ENCODE measurements at places on chromosomes 1 and 21.

DNA sequence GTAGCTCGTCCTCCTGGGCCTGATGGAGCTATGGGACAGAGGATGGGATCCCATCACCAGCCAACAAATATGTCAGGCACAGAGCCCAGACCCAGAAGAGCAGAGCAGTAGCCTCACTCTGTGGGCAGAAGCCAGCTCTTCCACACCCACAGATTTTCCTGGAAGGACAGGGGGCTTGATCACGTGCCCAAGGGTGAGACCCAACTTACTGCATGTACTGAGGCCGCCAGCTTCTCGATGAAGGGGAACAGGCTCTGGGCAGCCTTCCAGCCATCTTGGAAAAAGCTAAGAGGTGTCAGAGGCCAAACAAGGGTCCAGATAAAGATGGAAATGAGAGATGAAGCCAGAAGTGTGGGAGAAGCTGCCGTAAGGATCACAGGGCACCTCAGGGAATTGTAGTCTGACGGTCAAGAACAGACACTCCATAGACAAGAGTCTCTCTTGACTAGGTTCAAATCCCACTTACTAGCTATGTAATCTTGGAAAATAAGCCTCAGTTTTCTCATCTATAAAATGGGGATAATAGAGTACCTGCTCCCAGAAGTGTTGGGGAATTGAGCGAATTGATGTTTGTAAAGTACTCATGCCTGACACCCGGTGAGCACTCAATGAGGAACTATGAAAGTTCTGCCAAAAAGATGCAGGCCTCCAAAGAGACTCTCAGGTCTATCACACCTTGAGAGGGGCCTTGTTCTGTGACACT, 17.0 kb upstream of the TCEA3 start:
- no peak for DNase-seq

DNA sequence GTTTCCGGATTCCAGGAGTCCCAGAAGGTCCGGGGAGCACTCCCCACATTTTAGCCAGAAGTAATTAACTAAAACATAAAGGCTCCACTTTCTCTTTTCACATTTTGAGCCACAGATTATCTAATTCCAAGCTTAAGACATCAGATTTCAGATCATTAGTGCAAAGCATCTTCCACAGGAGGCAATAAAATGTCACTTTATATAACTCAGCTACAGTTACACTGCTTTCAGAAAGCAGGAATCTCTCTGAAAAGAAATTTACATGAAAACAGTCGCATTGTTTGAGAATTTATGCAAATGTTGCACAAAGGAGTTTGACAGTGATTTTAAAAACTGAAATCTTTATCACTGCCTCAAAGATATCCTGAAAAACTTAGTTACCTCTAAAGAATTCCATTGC, 99.7 kb downstream of the LMO4 start:
- DNase-seq, result no peak

DNA sequence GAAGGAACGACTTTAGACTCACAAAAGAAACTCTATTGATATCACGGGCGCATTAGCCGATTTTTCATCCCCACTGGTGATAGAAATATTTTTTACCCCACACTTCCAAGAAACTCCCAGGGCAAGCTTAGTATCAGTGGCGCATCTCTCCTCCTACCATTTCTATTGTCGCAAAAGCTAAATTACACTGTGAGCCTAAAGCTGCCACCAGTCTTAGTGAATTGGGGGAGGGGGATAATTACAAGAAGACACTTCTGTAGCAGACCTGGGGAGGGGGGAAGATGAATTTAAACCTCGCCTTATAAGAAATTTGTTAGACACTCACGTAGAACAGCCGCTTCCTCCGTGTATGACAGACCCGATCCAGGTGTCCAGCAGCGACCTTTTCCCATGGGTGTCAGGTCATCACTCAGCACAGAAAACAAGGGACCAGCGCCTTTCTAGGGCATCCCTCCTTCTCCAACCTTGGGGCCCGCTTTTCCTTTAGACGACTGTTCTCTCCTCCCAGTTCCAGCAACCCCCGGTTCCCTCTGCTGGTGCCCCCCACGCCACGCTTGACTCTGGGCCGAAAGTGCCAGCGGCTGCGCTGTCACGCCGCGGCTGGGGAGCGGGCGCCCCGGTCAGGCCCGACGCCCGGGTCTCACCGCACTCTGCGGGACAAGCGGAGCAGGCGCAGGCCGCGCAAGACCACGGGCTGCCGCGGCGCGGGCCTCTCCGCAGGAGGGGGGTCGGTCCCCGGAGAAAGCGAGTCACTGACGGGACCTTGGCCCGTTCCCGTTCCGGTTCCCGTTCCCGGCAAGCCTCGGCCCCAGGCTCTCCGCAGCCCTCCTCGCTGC, 821 bp downstream of the PHC2 start:
- DNase-seq, result peak; percentile 15

GRCh38 chr1:113895961-113896360, 8.6 kb upstream of the BCL2L15 start:
- DNase-seq, result peak; percentile 16

GRCh38 chr1:117697220-117697781, 91.5 kb downstream of the TENT5C start:
- no peak for DNase-seq

GRCh38 chr21:36188937-36189336, 32.3 kb downstream of the DOP1B start:
- no peak for DNase-seq
